ENCODE measurements at places on chromosomes 6 and 20.

- no peak for DNase-seq
Observed at GRCh38 chr20:6140947-6141346, 18.1 kb upstream of the FERMT1 start.

GRCh38 chr6:132909742-132910141 lies 95.4 kb downstream of the RPS12 start:
- no peak for DNase-seq

GRCh38 chr6:52513896-52514295 lies 63.0 kb downstream of the TRAM2 start:
- no peak for DNase-seq

DNA sequence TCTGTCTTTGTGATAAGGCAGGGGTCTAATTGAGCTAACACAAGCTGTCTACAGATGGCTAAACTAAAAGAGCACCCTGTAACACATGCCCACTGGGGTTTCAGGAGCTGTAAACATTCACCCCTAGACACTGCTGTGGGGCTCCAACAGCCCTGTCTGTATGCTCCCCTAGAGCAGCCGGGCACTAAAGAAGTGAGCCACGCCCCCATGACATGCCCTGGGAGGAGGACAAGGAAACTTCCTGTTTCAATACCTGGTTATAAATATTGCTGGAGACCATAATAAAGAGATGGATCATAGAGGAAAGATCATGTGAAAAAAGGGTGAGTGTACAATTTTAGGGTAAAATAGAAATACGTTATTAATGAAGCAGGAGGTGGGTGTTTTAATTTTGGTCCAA lies 667.7 kb upstream of the AGPAT4 start:
- DNase-seq = no peak

GRCh38 chr20:46678516-46678915 lies 10.7 kb downstream of the TP53RK start:
- DNase-seq = no peak

- no peak for DNase-seq
Observed at GRCh38 chr6:162467679-162468078, 259.9 kb downstream of the PRKN start.

- no peak for DNase-seq
Observed at GRCh38 chr6:5164092-5164491, 79.0 kb downstream of the PPP1R3G start.

GRCh38 chr6:150189122-150189521 lies 46.3 kb downstream of the PPP1R14C start:
- DNase-seq = no peak

DNA sequence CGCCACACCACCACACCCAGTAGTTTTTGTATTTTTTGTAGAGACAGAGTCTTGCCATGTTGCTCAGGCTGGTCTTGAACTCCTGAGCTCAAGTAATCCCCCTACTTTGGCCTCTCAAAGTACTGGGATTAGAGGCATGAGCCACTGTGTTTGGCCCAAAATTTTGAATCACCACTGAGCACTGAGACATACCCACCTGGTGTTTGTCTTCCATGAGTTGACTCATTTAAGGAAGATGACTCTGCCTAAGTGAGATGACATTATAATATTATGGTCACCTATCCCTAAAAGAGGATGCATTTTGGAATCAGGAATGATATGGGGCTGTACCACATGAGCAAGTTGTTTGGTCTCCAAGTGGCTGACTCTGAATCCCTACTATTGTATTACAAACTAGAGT lies 54.6 kb upstream of the RNF217 start:
- DNase-seq = no peak

- no peak for DNase-seq
Observed at GRCh38 chr6:138454981-138455706, 44.1 kb downstream of the NHSL1 start.

GRCh38 chr20:36305602-36306551 lies at the start of gene DLGAP4:
Gene DLGAP4, plus strand, starts transcription at chr20:36306339. Its CDS starts 125,379 bp downstream, at chr20:36431718.
- no peak for DNase-seq

DNA sequence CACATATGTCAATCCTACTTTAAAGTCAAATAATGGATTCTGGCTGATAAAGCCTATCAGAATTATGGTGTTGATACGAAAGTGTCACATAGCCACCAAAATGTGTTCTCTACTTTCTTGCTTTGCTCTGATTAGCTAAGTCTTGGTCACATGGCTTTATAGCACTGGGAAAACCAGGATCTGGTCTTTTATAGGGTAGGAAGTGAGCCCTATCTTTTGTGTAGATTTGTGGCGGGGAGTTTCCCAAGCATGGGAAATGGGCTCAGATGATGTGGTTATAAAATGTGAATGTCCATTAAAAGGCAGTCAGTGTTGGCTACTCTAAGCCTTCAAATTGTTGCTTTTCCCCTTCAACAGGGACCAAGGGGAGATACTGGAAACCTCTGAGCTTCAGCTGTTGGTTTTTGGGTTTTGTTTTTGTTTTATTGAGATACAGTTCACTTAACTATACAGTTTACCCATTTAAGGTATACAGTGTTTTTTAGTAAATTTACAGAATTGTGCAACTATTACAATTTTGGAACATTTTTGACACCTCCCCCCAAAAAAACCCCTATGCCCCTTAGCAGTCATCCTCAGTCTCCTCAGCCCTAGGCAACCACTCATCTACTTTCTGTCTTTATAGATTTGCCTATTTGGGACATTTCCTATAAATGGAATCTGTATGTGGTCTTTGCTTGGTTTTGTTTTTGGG lies 12.2 kb downstream of the RRP36 start:
- no peak for DNase-seq

DNA sequence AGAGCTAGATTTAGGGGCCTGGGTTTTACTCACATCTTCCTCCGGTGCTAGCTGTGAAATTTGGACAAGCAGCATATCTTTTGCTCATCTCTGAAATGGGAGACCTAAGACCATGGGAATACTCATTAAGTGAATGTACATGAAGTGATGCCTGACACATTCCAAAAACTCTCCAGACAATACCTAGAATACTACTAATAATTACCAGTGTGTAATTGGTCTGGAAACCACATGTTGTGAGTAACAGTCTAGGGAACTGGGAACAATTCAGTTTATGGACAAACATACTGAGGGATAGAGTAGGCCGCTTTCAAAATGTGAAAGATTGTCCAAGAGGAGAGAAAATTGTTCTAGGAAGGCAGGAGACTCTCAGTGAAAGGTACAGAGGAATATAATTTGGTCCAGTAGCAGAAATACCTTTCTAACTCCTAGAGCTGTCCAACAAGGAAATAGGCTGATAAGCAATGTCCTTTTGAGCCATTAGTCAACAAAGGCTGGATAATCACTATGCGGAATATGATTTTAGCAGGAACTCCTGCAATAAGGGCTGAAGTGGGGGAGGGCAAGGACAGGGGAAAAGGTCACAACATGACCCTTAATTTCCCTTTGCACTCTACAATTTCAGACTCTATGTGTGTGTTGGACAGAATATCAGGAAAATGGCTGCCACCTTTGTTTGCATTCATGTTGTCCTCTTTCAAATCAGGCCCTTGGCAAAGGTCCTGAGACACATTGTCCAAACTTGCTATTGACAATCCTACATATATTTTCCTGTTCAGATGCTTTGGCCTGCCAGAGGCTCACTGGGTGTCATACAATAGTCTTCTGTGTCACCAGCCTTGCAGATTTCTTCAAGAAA lies 315.4 kb downstream of the PLCB1 start:
- DNase-seq = no peak

DNA sequence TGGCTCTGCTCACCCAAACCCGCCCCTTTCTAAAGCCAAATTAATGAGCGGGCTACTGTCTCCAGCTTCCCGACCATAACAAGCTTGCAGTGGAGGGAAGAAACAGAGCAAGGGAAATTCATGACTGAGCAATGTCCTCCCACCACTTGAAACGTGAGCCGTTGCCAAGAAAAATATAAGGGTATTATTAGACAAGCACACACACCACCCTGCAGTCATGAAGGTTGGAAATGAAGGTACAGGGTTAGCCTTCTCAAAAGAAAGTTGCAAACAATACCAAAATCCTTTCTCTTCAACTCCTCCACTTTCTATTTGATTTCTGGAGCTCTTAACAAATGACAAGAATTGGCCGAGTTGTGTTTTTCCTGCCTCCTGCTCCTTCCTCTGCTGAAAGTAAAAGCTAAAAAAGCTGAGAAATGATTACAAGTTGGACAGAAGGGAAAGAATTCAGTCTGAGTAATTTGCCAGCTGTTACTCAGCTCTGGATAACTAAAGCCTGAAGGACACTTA lies 151.1 kb upstream of the B3GAT2 start:
- no peak for DNase-seq

Measured in GM20000 (cell line).